ENCODE measurements at places on chromosomes 2 and 18. TPM values are rescaled to one million over a fixed set of nuclear protein-coding genes. Genes with fewer than 3 reads are reported as not detected.

SS18 gene
- 92.5 TPM for total RNA-seq

BOD1L2 gene
- total RNA-seq: not detected

GRCh38 chr2:126275098-126275497 lies 380.9 kb upstream of the GYPC start:
- no peak for DNase-seq

- no peak for DNase-seq
Observed at GRCh38 chr2:42901076-42901640, 108.8 kb upstream of the HAAO start.

DNA sequence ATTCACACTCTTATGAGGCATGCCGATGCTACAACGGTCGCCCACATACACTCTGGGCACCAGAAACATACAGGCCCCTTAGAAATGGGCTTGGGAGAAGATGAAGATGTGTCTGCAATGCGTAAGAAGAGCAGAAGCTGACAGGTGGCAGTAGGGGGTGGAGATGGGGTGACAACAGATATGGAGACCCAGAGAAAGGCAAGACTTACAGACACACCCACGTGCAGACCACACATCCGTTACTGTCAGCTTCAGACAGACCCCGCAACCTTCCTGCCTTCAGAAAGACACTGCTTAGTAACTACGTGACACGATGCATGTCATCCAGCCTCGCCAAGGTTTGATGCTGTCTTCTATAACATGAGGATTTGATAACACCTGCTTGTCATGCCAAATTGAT lies 89.5 kb downstream of the ZFP36L2 start:
- DNase-seq: no peak

DNA sequence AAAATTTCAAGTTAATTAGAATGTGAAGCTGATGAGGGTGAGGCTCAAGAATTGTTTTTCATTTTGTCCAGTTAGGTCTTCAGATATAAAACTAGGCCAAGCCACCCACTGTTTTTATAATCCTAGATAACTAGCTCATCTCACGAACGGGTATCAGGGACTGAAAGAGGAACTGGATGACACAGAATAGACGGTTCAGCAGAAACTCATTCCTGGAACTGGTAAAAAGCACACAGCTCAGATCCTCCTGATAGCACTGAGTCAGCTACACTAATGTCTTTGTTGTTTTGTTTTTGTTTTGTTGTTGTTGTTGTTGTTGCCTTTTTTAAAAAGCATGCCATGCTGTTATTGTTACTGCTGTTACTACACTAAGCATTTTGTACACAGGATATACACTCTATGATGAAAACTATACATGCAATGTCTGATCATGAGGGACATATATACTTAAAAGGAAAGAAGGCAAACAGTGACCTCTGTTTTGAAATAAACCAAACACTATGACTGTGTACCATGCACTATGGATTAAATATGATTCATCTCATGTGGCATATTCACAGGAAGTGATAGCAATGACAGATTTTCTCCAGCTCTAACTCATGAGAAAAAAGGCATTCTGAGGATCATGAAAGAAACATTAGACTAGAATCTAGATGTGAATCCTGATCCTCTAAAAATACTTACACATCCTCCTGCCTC lies 437.6 kb downstream of the NCKAP5 start:
- no peak for DNase-seq

DNA sequence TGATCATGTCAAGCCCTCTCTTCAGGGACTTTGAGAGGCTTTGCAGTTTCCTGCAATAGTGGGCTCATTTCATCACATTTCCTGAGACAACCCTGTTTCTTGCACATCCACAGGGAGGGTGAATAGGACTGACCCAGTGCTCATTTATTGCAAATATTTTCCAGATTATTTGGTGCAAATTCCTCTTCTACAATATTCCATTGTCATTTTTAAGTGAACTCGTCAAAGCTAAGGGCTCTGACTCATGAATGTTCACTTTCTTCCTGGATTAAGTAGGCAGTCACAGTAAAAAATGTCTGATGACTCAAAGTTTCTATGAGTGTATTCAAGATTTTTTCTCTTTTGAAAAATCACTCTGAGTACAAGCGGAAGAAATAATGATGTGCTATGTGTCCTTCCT lies 225.5 kb upstream of the GALNT5 start:
- DNase-seq: no peak

DNA sequence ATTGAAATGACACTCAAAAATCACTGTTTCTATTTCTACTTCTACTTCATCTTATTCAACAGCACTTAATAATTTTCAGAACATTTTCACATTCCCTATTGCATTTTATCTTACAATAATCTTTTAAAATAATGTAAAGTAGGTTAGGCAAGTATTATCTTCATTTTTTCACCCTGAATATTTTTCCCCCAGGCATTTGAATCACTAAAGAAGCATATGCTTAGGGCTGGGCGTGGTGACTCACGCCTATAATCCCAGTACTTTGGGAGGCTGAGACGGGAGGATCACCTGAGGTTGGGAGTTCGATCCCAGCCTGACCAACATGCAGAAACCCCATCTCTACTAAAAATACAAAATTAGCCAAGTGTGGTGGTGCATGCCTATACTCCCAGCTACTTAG lies 6.7 kb downstream of the WDCP start:
- DNase-seq: no peak

DNA sequence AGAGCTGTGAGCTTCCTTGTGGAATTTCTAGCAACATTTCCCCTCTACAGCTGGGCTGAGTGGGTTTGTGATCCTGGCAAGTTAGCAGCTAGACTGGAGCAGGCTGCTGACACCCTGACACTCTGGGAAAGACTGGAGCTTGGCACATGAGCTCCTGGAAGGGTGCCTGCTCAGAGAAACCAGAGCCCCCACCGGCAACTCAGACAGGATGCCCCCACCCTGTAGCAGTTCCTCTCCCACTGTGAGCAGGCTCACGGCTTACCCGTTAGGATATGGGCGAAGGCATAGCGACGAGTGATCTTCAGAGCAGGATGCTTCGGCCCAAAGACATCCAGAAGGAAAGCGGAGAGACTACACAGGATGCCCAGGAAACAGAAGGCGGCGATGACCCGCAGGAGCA lies 11.2 kb downstream of the TMEM127 start:
- peak; percentile 58 for DNase-seq

All from sigmoid colon (tissue), 7 donors.